Kasumi-1 (cell line): ENCODE measurements at places on chromosomes 16 and 17.

- DNase-seq, result no peak
Observed at GRCh38 chr16:69839798-69840409, 77.8 kb downstream of the WWP2 start.

DNA sequence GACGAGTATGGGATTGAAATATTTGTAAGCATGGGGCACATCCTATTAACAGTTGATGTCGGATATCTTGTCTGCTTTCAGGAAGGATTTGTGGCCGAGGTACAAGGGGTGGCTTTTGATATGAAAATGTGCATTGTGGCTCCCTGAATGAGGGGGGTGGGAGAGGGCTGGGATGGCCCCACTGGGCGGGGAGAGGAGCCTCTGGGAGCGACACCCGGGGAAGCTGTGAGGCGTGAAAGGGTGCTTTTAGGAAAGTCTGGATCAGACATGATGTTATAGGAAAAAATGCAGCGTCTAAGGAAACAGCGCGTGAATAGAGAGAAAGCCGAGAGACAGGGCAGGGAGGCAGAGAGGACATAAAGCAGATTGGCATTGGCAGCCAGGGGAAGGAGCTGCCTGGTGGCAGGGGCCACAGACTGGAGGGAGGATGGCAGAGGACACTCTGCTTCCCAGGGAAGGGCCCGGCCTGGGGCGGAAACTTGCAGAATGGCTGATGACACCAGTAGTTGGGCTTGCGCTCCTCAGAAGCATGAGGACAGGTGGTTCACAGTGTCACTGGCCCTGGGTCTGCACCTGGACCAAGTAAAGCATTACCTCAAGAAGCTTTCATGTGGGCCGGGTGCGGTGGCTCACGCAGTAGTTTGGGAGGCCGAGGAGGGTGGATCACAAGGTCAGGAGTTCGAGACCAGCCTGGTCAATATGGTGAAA is 95.7 kb downstream of the NTN1 start:
- no peak for DNase-seq

- no peak for DNase-seq
Observed at GRCh38 chr17:15659663-15660062, 24.4 kb downstream of the TRIM16 start.

DNA sequence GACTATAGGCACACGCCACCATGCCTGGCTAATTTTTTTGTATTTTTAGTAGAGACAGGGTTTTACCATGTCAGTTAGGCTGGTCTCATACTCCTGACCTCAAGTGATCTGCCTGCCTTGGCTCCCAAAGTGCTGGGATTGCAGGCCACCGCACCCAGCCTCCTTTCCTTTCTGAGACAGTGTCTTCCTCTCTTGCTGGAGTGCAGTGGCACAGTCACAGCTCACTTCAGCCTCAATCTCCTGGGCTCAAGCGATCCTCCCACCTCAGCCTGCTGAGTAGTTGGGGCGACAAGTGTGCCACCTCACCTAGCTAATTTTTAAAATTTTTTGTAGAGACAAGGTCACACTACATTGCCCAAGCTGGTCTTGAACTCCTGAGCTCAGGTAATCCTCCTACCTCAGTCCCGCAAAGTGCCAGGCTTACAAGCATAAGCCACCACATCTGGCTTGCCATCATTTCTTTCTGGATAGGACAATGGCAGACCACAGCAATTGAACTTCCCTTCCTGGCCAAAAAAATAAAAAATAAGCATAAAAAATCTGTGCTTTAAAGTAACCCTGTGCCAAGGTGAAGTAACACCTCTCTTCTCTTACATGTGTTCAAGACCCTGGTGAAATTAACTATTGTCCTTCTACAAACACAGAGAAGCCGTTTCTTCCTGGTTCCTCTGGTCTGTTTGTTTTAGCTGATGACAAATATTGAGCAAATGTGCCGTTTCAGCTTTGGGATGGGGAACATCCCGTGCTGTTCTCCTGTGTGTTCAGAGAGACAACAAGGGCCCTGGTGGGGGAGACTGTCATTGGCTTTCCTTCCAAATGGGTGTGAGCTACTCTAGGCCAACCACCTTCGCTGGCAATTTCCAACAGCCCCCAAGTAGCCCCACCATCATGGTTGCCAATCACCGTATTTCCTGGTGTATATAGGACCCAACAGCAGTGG is 60.2 kb downstream of the EMP2 start:
- DNase-seq, result no peak

DNA sequence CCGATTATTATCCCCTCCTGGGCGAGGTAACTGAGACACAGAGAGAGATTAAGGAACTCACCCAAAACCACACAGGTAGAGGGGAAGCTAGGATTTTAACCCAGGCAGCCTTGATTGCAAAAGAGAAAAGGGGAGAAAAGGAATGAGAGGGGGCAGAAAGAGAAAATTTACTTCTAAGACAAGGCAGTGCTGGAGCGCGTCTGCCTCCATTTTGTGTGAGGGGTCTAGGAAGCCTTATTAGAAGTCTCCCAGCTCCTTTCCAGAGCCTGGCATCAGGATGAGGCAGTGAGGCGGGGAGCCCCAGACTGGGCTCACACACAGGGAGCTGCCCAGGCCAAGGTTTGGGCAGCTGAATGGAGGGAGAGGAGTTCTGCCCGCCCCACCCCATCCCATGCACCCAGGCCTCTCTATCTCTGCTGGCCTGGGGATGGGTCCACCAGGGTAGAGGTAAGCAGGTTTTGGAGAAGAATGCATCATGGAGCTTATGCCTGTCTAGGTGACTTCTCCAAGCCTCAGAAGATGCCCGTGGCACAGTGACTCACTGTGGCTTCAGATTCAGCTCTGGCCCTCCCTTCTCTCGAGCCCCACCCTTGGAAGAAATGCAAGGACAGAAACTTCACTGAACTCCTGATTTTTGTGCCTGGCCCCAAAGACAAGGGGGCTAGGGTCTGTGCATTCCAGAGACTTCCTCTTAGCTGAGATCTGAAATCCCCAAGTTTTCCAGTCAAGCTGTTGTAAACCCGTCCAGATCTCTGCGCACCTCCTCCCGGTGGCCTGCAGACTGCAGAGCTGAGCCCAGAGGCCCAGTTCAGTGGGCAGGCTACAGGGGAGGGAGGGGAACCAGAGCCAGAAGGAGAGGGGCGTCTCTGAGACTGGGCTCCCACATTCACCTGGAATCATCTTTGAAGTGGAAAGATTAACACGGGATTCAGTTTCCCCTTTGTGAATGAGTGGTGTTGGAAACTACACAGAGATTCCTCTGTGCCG is 95.1 kb upstream of the CDH5 start:
- DNase-seq, result no peak
